Esophagus mucosa (tissue), 1 donor: ENCODE measurements at places on chromosomes 6 and 20. TPM values are rescaled to one million over a fixed set of nuclear protein-coding genes. Genes with fewer than 3 reads are reported as not detected.

Gene LY6G6D
- total RNA-seq: not detected

Gene SEMG2
- not detected for total RNA-seq

Gene ATRN
- 14.7 TPM for total RNA-seq

Gene PROCR
- total RNA-seq: 8.1 TPM

Gene TBC1D7
- 16.6 TPM for total RNA-seq

Gene SCRT2
- not detected for total RNA-seq

Gene SCAF8
- total RNA-seq: 20.4 TPM

Gene RUNX2
- 2.5 TPM for total RNA-seq

Gene COL10A1
- not detected for total RNA-seq

Gene COL20A1
- not detected for total RNA-seq

Gene FABP7
- not detected for total RNA-seq

Gene ZNF165
- 3.0 TPM for total RNA-seq

Gene TULP4
- total RNA-seq: 35.6 TPM

Gene SIRPG
- total RNA-seq: 0.60 TPM

Gene NHLRC1
- total RNA-seq: 0.96 TPM

Gene EPPIN
- total RNA-seq: not detected

Gene BEND6
- total RNA-seq: 0.16 TPM
